ENCODE measurements at places on chromosomes 7 and 10.

- DNase-seq: no peak
Observed at GRCh38 chr10:49666685-49667084, 12.8 kb upstream of the C10orf53 start.

DNA sequence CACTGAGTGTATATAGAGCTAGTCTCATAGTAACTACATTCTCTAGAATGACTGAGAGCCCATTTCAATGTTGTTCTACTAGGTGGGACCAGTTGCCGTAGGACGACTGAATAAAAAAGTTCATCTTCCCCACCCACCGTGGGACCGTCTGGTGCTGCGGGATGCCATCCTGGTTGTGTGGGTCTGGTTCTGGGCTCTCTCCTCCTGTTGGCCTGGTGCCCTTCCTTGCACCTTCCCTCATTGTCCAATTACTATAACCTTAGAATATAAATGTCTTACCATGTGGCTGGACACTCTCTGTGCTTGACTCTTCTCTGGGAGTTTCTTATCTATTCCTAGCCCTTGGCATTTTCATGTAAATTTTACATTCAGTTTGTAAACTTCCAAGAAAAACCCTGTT, 344.4 kb downstream of the TCERG1L start:
- no peak for DNase-seq

DNA sequence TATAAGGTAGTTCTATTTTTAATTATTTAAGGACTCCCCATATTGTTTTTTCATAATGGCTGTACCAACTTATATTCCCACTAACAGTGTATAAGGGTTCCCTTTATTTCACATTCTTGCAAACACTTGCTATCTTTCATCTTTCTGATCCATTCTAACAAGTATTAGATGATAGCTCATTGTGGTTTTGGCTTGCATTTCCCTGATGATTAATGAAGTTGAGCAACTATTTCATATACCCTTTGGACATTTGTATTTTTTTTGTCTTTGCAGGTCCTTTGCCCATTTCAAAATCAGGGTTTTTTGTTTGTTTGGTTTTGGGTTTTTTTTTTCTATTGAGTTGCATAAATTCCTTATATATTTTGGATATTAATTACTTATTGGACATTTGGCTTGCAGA, 107.2 kb downstream of the EPC1 start:
- DNase-seq: no peak

GRCh38 chr7:36473454-36474282, 84.0 kb downstream of the ANLN start:
- no peak for DNase-seq

DNA sequence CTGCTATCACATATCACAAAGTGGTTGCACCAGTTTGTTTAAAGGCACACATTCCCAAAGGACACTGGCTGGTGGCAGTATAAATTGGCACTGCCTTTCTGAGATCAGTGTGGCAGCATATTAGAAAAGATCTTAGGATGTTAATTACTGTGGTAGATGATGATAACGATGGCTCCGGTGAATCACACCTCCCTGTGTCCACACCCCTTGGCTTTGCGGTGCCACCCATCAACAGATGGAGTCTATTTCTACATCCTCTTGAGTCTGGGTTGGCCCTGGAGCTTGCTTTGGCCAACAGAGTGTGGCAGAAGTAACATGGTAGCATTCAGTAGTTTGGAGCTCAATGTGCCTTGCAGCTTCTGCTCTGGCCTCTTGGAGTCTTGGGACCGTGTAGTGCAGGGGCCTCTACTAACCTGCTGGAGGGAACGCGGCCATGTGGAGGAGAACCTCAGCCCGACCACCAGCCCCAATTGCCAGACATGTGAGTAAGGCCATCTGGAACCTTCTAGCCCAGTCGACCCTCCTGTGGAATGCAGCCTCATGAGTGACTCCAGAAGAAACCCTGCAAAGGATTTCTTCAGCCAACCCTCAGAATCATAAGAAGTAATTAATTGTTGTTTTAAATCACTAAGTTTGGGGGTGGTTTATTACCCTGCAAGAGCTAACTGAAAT, 27.2 kb upstream of the PLEKHA1 start:
- no peak for DNase-seq

- no peak for DNase-seq
Observed at GRCh38 chr7:371119-371778, 81.3 kb downstream of the FOXL3 start.

GRCh38 chr7:20269726-20270125, 52.5 kb upstream of the MACC1 start:
- DNase-seq: no peak

- no peak for DNase-seq
Observed at GRCh38 chr7:96306385-96307125, 15.3 kb downstream of the SLC25A13 start.

- DNase-seq: no peak
Observed at GRCh38 chr7:138980563-138981291, 462 bp downstream of the KIAA1549 start.

DNA sequence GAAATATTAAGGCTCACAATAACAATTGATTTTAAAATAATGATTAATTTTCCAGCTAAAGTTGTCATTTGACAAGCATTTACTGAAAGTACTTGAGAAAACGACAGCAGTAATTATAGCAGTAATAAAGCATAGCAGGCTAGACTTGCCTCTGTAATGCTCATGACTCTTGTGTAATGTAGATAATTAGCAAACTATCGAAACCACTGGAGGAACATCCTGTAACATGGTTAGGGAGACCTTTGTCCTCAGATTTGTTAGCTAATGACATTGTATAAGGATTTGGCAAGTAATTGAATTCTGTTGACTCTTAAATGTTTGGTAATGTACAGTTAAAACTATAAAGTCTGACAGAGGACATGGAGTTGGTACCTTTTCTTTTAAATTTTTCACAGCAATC, 24.8 kb downstream of the ARL4A start:
- no peak for DNase-seq

DNA sequence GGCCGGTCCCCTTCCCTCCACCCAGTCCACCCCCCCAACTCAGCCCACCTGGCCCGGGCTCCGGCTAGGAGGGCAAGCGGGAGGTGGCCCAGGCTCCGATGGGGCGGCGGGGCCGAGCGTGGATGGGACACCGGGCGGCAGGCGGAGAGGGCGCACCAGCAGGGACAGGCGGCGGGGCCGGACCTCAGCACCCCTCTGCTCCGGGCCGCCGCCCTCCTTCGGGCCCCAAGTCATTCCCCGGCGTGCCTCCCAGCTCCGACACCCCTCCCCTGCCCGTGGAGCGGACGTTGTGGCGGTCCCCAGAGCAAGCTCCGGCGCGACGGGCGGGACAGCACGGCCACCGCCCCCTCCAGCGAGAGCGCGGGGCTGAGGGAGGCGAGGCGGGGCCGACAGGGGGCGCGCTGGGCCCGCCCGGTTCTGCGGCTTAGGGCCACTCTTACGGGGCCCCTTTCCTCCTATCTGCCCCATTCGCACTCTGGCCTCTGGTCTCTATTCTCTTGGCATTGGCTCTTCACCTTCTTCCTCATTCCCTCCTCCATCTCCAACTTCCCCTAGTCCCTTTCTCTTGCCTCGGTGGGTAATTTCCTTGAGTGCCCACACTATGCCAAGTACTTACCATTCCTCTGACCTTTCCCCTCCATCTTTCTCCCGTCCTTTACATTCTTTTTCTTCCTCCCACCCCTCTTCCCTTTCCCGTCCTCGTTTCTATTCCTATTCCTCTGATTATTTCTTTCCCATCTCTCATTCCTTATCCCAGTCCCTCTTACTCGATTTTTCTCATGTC, 701 bp upstream of the GBX1 start:
- no peak for DNase-seq

- DNase-seq: no peak
Observed at GRCh38 chr7:111339006-111339405, 223.3 kb downstream of the IMMP2L start.

GRCh38 chr10:13659887-13660550, 73.3 kb downstream of the PRPF18 start:
- peak; percentile 39 for DNase-seq

DNA sequence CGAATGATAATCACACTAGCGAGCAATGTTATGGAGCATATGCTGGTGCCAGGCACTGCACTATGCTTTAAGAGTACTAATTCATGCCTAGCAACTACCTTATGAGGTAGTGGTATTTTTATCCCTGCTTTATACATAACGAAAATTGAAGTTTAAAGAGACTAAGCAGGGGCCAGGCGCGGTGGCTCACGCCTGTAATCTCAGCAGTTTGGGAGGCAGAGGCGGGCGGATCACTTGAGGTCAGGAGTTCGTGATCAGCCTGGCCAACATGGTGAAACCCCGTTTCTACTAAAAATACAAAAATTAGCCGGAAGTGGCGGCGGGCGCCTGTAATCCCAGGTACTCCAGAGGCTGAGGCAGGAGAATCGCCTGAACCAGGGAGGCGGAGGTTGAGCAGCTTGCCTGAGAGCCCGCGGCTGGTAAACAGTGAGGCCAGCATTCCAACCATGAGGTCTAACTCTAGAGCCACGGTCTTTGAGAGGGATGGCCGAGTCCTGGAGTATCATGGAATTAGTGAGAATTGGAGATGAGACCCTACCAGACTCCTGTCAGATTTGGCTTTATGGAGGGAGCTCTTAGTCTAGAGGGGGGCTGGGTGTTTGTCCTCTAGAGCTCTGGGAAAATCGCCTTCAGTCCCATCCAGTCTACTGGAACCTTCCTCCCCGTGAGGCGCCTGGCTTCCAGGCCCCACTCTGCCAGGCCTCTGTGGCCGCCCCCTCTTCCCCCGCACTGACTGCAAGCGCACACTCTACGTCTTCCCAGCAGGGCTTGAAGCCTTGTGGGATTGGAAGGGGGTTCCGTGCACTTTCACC, 11.6 kb downstream of the TLX1 start:
- DNase-seq: no peak

Measured in stimulated activated CD8-positive, alpha-beta memory T cell treated with anti-CD3 and anti-CD28 coated beads, Interleukin-2, amount 100 ng/mL, for 1 hour (primary cell).